ENCODE measurements at places on chromosomes 11 and 22.
A peak's percentile ranks its signal among the peaks of the same experiment; 100 is the strongest.

DNA sequence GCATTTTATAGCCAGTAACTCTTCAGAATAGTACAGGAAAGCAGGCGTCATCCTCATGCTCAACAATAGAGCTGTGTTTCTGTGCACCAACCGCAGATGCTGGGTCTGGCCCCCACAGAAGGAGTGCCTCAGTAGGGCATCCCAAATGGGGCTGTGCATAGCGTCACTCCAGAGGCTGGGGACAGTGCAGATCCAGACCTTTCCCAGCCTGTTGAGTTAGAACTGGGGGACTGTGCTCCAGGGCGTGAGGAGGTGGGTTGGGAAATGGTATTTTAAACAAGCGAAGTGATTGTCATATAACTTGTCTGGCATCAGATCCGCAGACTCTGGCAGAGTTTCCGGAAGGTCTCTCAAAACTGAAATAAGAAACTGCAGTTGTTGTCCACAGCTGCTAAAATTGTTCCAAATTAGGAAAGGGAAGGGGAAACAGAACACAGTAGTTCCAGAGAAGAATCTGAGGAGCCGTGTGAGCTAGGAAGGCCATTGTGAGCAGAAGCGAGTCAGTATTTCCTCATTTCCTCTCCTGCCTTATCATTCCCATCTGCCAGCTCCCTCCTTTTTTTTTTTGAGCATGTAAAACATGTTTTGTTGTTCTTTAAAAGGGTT, 52.2 kb downstream of the JAM3 start:
- DNase-seq: no peak

DNA sequence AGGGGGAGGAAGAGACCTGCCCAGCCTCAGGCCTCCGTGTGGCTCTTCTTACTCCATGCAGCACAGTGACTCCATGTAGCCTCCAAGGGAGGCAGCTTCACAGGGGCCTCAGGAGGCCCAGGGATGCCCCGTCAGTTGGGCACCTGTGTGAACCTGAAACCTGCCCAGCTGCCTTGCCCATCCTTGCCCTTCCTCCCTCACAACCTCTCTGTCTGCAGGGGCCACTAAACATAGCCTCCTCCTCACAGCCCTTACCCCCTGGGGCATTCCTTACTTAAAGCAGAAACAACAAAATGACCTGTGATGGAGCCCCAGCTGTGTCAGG, 7.1 kb downstream of the LRRC32 start:
- DNase-seq: no peak

DNA sequence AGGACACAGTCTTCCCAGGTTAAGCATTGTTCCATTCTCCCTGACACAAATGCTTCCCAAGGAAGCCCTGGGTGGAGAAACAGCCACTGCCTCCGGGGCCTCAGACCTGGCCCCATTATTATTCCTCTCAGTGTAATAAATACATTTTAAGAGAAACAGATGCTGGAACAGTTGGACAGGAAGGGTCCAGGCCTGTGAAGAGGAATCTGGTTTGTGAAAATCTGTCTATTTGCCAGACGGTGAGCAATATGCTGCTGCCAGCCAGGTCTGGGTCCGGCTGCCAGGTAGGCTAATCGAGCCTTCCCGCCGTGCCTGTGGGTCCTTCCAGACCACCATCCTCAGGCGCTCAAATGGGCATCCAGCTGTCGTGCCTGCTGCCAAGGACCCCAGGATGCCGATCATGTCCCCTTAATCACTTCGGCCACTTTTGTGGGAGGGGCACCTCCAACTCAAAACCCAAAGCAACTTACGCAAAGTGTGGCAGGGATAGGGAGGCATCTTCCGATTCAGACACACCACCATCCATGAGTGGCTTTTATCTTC, 528.4 kb downstream of the MIAT start:
- no peak for DNase-seq

GRCh38 chr11:76685831-76686230, 15.3 kb upstream of the LRRC32 start:
- no peak for DNase-seq

DNA sequence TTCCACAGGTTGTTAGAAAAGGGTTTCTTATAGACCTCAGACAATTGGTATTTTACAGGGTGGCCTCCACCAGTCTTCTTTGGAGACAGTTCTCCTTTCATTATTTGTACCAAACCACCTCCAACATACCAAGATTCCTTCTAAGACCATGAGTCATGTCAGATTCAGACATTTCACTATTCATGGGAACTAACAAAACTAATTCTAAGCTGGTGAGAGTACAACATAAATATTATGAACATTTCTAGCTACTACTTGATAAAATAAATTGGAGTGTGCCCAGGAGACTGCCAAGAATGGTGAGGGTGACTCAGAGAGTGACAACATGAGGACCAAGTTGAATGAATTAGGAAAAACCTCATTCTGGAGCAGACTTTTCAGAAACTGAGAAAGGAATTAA, 494.6 kb upstream of the LRRC4C start:
- DNase-seq: no peak

- DNase-seq: no peak
Measured at GRCh38 chr22:30998329-30998728, 29.3 kb downstream of the TUG1 start.

DNA sequence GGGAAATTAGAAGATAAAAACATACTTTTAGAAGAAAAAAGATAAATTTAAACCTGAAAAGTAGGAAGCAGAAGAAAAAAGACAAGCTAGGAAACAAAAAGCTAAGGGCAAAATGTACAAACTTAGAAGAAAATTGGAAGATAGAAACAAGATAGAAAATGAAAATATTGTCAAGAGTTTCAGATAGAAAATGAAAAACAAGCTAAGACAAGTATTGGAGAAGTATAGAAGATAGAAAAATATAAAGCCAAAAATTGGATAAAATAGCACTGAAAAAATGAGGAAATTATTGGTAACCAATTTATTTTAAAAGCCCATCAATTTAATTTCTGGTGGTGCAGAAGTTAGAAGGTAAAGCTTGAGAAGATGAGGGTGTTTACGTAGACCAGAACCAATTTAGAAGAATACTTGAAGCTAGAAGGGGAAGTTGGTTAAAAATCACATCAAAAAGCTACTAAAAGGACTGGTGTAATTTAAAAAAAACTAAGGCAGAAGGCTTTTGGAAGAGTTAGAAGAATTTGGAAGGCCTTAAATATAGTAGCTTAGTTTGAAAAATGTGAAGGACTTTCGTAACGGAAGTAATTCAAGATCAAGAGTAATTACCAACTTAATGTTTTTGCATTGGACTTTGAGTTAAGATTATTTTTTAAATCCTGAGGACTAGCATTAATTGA, 1.0 kb downstream of the MALAT1 start:
- no peak for DNase-seq

GRCh38 chr11:132293586-132293985, 923.2 kb downstream of the NTM start:
- DNase-seq: no peak

GRCh38 chr22:20930004-20930403, 12.8 kb downstream of the CRKL start:
- no peak for DNase-seq

- peak; percentile 52 for DNase-seq
Measured at GRCh38 chr22:17501679-17502285, 61.5 kb upstream of the SLC25A18 start.

DNA sequence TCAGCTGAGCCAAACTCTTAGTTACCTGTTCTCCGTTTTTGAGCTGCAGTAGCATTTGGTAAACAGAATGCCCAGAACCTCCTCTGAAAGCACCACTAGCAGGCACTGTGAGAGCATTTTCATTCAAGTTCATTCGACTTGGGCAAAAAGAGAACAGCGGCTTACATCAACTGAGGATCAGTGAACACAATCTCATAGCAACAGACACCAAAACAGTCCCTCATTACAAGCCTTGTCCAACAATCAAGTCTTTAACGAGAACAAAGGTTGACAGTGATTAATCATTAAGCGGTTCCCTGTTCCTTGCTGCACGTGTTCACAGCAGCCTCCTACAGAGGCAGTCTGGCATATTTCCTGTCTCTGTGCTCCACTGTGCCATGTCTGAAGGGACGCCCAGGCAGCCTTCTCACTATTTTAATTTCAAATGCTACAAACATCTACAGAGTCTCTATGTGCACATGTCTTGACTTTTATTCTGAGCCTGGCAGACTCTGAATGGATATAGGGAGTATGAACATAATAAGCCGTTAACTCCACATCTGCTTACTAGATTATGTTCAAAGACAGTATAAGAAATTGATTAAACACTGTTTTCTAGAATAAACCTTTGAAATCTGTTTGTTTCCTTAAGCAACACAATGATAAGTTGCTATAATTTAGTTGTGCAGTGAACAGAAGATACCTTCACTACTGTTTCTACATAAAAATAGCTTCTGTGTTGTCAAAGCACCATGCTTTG, 88.3 kb upstream of the MTMR2 start:
- DNase-seq: peak; percentile 7

DNA sequence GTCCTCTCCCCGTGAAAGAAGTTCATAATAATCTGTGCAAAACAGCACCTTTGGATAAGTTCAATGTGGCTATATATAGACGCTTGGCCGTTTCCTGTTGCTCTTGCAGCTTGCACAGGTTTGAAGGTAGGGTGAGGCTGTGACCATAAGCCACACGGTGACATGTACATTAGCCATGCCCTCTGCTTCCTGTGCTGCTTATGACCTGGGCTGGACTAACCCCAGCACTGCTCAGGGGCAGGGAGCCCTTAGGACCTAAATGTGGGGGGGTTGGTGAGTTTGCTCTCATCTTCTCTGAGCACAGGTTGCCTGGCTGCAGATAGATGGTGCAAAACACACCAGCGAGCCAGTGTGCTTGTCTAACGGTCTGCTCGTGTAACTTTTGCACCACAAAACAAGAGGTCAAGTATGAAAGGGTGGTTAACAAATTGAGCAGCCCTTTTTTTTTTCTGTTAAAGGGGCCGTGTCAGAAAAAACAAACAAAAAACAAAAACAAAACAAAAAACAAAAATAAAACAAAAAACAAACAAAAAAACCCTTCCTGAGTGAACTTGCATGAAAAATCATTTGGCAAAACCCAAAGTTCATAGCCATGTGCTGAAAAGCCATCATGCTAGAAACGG, 37.3 kb downstream of the FLI1 start:
- no peak for DNase-seq

DNA sequence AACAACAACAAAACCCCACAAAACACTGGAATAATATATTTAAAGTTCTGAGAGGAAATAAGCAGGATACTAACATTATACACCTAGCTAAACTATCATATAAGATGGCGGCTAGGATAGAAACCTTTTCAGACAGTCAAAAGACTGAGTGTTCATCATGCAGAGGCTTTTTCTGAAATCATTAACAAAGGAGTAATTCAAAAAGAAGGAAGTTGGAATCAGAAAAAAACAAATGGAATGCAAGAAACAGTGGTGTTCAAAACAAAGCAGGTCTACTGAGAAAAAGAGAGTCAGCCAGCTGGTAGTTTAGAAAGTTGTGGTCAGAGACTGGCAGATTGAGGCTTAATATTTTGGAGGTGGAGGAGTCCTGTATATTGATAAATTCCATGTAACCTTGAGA, 30.1 kb upstream of the ZBTB44 start:
- no peak for DNase-seq

DNA sequence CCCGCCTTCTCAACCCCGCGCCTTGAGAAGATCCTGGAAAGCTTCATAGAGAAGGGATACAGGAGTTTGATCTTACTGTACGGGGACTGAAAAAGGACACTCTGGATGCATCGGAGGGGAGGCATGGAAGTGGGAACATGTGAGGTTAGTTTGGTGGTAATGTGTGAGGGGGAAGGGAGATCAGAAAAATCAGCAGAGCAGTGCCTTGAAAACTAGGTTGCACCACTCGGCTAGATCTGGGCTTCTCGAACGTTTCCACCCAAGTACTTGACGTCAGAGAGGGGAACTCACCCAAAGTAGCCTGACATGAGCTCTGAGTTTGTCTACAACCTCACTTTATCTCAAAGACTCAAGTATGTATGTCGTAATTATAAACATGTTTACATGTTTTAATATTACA, 14.5 kb downstream of the USP35 start:
- no peak for DNase-seq

- DNase-seq: no peak
Measured at GRCh38 chr22:42287174-42287890, 16.9 kb upstream of the TCF20 start.

GRCh38 chr22:49317369-49317768, 510.3 kb downstream of the BRD1 start:
- no peak for DNase-seq

- DNase-seq: no peak
Measured at GRCh38 chr11:103202048-103202651, 92.9 kb downstream of the DYNC2H1 start.

DNA sequence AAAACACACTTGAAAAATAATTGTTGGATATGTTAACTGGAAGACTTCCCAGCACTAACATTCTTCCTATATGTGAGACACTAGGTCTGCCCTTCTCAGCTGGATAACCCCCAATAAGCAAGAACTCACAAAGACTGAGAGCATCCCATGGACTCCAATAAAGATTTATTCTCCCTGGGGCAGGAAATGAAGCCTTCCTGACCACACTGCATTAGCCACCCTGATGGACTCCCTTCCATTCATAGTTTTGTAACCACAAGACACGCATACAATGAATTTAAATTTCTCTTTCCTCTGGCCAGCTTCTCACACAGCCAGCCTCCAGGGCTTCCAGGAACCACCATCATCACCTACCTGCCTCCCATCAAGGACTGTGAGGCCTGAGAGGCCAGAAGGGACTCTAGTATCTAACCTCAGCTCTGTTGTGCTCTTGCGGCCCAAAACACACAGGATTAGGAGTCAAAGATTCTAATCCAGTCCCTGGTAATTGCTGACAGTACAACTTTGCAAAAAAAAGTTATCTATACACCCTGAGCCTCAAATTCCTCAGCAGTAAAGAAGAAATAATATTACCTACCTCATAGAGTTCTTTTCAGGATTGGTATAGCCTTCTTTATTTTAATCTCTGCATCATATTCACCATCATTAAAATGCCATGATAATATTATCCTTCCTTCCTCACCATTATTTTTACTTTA, 45.6 kb upstream of the GDPD4 start:
- no peak for DNase-seq

DNA sequence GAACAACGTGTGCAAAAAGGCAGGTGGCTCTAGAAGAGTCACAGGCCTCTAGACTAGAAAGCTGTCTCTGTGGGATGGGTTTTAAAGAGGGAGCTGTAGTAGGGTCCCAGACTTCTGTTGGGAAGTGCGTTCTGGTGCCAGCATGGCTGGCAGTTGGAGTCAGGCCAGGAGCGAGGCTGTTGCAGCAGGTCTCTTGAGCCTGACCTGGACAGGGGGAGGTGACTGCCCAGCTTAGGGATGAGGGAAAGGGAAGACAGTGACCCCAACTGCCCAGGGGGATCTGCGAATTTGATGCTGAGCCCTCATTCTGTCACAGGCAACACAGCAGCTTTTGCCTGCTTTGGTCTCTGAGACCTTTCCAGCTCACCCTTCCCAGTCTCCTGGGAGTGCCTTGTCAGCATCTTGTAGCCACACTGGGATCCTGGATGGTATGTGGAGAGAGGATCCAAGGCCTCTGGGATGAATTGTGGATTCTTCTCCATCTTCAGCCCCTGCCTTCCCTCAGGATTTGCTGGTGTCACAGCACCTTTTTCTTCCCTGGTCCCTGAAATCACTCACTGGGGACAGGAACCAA, 3.4 kb downstream of the TSKU start:
- DNase-seq: no peak
